B cell (primary cell): ENCODE measurements at places on chromosomes 4 and X. TPM values are rescaled to one million over a fixed set of nuclear protein-coding genes. Genes with fewer than 3 reads are reported as not detected.

SUPT20HL1 gene
- not detected in 2 replicates for total RNA-seq

RP2 gene
- total RNA-seq = 14.5 and 14.9 TPM in 2 replicates

GJB1 gene
- not detected in 2 replicates for total RNA-seq

ENPEP gene
- not detected in 2 replicates for total RNA-seq

ARHGAP36 gene
- not detected in 2 replicates for total RNA-seq

AWAT2 gene
- not detected in 2 replicates for total RNA-seq

ASB12 gene
- total RNA-seq = 0.37 TPM in 1 of 2 replicates, not detected in the other

CSAG3 gene
- total RNA-seq = not detected in 2 replicates

USP17L26 gene
- total RNA-seq = not detected in 2 replicates

NR3C2 gene
- total RNA-seq = 19.3 and 21.3 TPM in 2 replicates

GRCh38 chr4:2866891-2867290 lies 23.2 kb downstream of the ADD1 start:
- no peak for DNase-seq

GRCh38 chrX:140467211-140467610 lies 37.7 kb downstream of the SOX3 start:
- DNase-seq = no peak

GRCh38 chrX:8913655-8914409 lies 112.6 kb upstream of the FAM9A start:
- no peak for DNase-seq

- DNase-seq = peak; percentile 84
Measured at GRCh38 chr4:78644744-78645330, 93.3 kb downstream of the ANXA3 start.

DNA sequence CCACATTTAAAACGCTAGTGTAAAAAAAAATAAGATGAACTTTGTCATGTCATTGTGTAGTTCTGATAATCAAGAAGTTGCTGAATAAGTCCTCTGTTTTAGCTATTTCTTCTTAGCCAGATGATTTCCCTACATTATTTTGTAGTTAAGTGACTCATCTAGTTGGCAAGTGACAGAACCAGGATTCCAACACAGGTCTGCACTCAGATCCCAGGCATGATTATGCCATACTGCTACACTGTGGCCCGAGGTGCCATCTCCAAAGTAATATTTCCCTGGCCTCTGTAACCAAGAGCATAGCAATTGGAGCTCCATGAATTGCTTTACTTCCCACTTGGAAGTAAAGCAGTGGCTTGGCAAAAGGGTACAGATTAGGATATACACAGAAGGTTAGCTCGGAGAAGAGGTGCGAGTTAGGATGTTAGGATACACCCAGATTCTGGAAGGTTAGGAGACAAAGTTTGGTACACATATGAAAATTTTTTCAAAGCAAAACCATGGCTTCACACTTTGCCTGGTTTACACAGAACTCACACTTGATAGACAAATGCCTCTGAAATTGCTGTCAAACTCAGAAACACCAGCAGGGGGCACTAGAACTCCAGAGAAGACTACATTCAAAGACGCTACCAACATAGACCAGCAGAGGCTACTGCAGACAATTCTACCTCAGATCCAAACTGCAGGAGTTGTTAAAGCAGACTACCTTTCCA lies 41.4 kb downstream of the SRPX2 start:
- peak; percentile 81 for DNase-seq

DNA sequence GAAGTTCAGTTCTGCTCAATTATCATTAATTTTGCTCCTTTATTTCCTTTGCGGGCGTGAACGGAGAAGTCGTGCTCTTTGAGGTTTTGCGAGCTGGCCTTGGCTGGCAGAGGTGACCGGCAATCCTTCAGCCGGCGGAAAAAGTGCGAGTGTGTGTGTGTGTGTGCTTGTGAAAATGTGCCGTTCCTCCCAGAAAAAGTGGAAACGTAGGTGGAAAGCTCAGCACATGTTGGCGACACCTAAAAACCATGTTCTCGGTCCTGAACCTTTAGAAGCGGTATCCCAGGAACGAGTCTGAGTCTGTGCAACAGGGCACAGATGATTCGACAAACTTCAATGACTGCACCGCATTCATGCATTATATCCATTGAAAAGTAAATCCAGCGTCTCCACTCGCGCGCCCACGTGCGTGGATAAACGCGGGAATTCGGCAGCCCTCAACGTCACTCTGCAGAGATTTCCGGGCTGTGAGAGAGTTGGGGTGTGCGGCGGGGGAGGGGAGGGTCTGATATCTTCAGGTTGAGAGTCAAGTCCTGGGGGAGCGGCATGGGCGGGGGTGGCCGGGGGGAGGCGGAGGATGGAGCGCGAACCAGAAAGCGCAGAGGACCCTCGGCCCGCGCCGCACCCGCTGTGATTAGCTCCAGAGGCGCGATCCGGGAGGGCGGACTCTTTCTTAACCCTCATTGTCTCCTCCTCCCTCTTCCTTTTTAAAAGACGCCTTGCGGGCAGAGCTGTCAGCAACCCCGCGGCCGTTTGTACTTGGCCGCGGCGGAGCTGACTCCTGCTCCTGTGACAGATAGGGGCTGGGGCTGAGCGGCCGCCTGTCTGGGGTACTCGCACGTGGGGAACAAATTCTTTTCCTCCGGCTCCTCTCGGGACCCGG lies at the start of gene SHISA3:
SHISA3 (plus strand) TSS at position 737 of the 883 bp plus-strand sequence. CDS start 569 bp downstream, outside the sequence.
- DNase-seq = peak; percentile 38

DNA sequence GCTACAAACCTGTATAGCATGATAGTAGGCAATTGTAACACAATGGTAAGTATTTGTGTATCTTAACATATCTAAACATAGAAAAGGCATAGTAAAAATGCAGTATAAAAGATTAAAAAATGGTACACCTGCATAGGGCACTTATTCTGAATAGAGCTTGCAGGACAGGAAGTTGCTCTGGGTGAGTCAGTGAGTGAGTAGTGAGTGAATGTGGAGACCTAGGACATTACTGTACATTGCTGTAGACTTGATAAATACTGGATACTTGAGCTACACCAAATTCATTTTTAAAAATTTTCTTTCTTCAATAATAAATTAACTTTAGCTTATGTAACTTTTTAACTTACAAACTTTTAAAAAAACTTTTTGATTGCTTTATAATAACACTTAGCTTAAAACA lies 68.2 kb upstream of the MAML3 start:
- DNase-seq = no peak

DNA sequence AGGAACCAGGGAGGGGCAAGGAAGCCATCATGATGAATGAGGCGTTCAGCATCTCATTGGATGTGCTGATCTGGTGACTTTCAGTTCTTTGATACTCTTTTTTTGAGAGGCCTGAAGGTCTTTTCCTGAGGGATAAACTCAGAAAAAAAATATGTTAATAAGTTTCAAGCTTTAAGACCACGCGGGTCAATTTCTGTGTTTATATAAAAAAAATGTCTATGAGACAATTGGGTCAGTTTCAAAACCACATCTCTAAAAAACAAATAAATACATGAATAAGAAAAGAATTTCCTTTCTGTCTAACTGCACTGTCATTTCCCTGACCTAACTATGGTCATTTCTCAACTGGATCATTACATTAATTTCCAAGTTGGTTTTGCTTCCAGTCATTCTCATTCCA lies 62.6 kb downstream of the TRIML1 start:
- DNase-seq = no peak

DNA sequence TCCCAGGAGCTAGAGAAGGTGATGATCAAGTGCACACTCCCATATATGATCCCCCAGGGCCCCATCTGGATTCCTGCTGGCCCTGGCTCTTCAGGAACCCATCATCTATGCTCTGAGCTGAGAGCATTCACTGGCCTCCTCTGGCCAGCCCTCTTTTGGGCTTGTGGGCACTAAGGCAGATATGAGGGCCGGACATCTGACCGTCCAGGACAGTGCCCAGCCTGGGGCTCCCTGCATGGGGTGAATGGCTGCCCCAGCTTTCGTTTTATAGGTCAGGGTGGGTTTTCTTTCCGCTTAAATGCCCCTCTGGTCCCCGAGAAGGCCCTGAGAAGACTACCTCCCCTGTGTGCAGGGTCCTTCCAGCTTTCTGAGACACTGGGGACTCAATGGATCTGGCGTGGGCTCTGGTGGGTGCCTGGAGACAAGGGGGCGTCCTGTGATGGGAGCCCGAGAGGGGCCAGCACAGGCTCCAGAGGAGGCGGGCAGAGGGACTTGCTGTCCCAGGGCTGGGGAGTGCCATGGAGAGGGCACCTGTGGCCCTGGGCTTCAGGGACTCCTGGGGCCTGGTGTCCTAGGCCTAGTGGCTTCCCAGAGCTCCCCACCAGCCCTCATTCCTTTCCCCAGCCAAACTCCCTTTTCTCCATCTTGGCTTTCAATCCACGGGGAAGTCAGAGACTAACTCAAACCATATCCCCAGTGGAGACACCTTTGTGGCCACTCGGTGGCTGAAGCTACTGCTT lies 39.5 kb upstream of the GRPEL1 start:
- no peak for DNase-seq

DNA sequence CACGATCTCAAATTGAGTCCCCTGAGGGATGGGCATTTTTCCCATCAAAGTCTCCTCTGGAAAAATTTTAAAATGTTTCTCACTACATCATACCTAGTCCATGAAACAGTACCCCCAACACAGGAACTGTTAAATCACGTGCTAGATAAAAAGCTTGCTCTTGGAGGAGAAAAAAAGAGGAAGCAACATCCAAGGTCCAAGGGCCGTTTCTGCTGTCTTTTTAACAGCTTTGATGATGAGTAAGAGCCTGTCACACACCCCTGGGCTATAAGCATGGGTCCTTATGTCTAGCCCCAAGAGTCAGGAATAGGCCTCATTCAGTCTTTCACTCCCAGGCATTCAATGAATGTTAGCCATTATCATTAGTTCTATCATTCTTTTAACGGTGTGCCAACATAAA lies 128.9 kb downstream of the SH3KBP1 start:
- DNase-seq = peak; percentile 65

DNA sequence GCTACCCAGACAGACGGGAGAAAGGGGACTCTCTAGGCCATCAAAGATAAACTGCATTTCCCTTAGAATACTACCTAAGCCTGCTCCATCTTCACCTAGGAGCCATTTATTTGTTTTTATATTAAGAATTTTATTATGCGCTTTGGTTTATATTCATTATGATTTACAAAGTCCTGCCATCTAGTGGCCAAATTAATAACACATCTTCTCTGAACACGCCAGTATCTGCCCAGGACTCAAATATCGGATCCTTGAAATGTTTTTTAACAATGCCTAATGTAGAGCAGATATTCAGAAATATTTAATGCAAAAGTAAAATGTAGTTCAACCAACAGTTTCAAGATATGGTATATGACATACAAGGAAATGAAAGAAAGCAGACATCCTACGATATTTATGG lies 20.8 kb upstream of the PRPS2 start:
- DNase-seq = peak; percentile 52

- DNase-seq = no peak
Measured at GRCh38 chrX:97898798-97899197, 1015.1 kb downstream of the RPA4 start.

GRCh38 chr4:22672944-22673343 lies 19.8 kb upstream of the GBA3 start:
- no peak for DNase-seq
